ENCODE measurements at places on chromosomes 5 and 9.

- DNase-seq: no peak
Observed at GRCh38 chr5:39760385-39761198, 335.8 kb upstream of the DAB2 start.

DNA sequence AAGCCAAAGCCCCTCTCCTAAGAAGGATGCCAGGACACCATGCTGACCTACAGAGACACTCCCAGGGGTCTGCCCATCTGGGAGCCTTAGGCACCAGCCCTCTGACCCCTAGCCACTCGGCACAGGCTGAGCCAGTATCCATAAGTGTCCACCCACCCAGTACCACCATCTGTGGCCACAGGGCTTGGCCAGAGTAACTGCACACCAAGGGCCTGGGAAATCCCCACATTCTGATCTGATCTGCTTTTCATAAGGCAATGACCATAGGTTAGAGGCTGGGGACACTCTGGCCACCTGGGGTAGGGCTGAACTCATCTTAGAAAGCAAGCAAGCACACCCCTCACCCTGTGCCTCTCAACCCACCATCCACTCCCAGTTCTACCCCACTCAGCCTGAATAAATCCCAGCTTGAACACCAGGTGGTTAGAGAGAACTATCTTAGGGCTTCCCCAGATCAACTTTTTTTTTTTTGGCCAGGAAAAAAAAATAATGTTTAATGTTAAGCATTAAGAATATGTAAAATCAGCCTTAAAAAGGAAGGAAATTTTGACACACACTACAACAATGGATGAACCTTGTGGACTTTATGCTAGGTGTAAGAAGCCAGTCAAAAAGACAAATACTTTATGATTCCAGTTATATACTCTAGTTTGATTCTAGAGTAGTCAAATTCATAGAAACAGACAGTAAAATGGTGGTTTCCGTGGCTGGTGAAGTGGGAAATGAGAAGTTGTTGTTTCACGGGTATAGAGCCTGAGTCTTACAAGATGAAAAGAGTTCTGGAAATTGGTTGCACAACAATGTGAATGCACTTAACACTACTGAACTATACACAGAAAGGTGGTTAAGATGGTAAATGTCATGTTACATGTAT is 6.2 kb downstream of the GNPDA1 start:
- DNase-seq: no peak

DNA sequence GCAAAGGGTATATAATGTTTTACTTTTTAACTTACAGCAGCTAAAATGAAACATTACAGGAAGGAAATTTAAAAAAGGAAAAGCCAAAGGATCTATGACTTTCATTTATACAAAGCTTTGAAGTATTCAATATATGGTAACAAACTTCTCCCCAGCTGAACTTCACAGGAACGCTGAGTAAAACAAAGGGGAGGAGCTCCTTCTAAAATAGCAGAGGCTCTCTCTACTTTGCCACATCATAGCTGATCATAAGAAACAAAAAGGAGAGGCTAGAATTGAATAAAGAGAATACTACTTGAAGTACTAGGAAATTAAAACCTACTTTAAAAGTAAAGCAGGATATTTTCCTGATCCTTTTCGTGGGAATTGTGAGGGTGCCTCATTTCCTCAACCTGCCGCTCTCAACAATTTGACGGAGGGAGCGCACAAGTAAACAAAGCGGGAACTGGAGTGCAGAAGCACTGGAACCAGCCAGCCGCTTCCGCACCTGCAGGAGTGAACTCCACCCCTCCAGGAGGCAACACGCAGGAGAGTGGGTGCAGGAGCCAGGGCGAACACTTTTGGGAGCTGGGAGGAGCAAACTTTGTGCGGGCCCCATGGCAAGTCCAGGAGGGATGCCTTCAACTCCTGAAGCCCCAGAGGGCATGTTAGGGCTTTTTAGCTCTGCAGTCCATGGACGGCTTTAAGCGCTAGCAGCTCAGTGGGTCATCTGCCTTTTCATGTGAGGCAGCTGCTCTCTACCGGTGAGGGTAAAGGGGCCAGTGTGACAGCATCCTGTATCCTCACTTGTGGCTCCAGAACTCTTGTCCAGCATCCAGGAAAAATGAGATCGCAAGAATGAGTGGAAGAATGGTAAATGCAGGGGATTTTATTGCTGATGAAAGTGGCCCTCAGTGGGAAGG is 757.4 kb downstream of the PTPRD start:
- DNase-seq: no peak

DNA sequence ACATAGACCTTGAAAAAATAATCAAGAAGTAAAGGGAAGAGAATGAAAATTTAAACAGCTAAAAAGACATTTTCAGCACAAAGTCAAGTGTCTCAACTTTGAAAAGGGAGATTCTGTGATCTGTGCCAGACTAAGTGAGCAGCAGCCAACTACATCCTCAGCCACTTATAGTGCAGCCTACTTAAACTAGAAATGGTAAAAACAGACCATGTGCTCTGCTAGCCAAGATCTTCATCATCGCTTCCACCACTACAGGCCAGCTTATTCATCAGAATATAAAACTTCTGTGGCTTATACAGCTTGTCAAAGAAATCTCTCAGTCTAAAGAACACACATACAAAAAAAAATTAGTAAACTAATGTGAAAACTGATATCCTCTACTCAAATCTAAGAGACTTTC is 63.5 kb downstream of the CEMIP2 start:
- no peak for DNase-seq

Data from SK-N-DZ (cell line).